ENCODE measurements at places on chromosomes 5 and 9. TPM values are rescaled to one million over a fixed set of nuclear protein-coding genes. Genes with fewer than 3 reads are reported as not detected.

The SLC6A19 gene
- not detected for total RNA-seq

The KIF2A gene
- 39.7 TPM for total RNA-seq

The CFAP157 gene
- not detected for total RNA-seq

The TSSK1B gene
- 0.26 TPM for total RNA-seq

GRCh38 chr5:67187006-67187715 lies 9.4 kb downstream of the CD180 start:
- DNase-seq, result no peak

DNA sequence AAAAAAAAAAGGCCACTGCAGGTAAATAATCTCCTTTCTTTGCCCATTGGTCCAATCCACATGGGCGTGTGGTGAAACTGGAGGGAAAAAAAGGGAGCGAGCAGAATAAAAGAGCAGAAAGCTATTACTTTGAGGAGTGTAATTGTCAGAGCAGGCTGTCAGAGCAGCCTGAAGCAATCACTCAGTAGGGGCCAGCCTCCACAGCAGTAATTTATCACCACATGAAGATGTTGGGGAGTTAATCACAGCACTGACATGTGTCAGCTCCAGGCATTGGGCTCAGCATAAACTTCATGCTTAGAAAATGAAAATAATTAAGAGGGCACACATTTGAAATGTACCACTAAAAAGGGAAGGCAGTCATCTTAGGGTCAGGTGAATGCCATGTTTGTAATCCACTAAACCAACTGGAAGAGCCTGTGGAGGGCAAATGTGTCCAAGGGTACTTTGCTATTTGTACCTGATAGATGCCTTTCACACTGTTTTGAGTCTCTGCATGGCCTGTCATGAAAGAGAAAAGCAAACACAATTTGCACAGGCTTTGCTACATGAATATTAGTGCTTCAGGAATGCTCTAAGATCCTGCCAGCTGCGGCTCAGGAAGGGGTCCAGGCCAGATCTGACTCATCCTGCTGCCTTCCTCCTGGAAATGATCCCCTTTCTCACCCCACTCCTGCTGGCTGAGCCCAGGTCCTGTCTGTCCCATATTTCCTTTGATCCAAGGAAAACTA lies 2.9 kb upstream of the PTGER4 start:
- peak; percentile 79 for DNase-seq

DNA sequence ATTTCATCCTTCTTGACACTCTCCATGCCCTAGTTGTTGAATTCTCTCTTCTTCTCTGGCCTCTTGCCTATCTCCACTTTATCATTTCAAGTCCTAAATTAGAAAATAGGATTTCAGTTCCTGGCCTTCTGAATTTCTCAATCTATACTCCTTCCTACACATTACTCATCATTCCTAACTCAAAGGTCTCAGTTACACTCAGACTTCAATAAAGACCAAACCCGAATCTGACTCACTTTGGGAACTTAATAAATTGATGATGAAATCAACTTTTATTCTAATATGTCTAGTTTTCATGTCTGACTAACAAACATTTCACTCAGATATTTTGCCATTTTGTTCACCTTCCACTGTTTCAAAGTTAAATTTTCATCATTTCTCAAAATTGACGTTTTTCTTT lies 113.6 kb upstream of the TSLP start:
- DNase-seq, result peak; percentile 98

All from bronchial epithelial cell (primary cell).